ENCODE measurements at places on chromosomes 5 and 9. TPM values are rescaled to one million over a fixed set of nuclear protein-coding genes. Genes with fewer than 3 reads are reported as not detected.

The HSPB3 gene
- 0.45 TPM for total RNA-seq

The TMOD1 gene
- total RNA-seq = 0.30 TPM

The SLC1A1 gene
- total RNA-seq = 14.2 TPM

The ARHGEF39 gene
- total RNA-seq = not detected

The C9orf40 gene
- 2.1 TPM for total RNA-seq

The LRRC14B gene
- total RNA-seq = not detected

The C5orf52 gene
- total RNA-seq = not detected

The CARTPT gene
- total RNA-seq = not detected

The GABRA6 gene
- total RNA-seq = not detected

The PARP8 gene
- 13.1 TPM for total RNA-seq

The NR6A1 gene
- 0.45 TPM for total RNA-seq

The PCDHGA10 gene
- 4.2 TPM for total RNA-seq
